ENCODE measurements at places on chromosomes 3 and 15.

DNA sequence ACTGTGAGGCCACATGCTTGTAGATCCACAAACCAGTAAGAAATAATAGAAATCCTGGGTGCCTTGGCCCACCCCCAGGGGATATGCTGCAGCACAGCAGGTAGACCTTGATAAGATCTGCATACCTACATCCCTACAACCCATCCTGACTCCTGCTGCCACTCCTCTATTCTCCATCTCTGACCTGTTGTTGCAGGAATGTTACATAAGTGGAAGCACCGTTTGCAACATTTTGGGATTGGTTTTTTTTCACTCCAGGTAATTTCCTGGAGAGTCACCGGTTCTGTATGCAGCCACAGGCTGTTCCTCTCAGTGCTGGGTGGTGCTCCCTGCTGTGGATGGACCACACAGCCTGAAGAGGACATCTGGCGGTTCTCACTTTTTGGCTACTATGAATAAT, 16.1 kb upstream of the CSPG5 start:
- DNase-seq: no peak

DNA sequence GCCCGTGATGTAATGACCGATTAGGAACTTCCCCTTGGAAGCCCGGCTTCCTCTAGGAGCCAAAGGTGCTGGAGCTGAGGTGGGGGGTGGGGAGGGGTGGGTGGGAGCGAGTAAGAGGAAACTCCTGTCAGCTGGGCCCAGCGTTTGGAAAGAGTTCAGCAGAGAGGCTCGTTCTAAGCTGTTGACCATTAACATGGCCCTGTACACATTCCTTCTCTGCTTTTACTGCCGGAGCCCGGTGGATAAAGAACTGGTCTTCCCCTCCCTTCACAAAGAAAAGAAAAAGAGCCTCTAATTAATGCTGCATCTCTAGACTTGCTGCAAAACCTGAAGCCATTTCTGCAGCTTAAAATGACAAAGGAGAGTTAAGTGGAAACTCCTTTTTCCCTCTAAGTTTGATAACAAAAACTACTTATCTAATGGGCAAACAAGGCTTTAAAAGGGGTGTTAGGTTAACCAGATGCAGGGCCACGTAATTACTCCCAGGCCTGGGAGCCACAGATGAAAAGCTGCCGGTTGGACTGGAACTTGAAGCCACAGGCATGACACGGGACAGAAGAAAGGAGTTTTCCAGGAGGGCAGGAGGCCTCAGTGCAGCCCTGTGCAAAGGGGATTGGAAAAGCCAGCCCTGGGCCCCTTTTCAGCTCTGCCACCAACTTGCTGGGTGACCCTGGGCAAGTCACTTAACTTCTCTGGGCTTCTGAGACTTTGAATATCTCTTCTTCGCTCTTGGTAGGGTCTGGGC, 71.3 kb downstream of the SMAD6 start:
- no peak for DNase-seq

DNA sequence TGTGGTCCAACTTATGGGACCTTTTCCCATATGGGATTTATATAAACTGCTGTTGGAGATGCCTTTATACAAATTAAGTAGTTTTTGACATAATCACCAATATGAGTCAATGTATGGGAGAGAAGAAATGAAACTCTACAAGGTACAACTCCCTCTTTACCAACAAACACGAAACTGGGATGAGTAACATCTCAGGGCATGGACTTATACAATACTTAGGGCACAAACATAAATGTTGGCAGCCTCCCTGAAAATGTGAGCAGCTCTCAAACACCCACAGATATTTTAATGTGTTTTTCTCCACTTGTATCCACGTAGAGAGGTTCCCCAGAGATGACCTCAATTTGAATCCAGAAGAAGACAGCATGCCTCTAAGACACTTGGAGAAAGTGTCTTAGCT, 161.6 kb downstream of the MAGI1 start:
- no peak for DNase-seq

- DNase-seq: no peak
Observed at GRCh38 chr3:183375337-183375736, 53.1 kb downstream of the MCF2L2 start.

- no peak for DNase-seq
Observed at GRCh38 chr15:50065279-50065678, 53.8 kb downstream of the ATP8B4 start.

GRCh38 chr15:90686435-90687218, 30.5 kb upstream of the BLM start:
- no peak for DNase-seq

DNA sequence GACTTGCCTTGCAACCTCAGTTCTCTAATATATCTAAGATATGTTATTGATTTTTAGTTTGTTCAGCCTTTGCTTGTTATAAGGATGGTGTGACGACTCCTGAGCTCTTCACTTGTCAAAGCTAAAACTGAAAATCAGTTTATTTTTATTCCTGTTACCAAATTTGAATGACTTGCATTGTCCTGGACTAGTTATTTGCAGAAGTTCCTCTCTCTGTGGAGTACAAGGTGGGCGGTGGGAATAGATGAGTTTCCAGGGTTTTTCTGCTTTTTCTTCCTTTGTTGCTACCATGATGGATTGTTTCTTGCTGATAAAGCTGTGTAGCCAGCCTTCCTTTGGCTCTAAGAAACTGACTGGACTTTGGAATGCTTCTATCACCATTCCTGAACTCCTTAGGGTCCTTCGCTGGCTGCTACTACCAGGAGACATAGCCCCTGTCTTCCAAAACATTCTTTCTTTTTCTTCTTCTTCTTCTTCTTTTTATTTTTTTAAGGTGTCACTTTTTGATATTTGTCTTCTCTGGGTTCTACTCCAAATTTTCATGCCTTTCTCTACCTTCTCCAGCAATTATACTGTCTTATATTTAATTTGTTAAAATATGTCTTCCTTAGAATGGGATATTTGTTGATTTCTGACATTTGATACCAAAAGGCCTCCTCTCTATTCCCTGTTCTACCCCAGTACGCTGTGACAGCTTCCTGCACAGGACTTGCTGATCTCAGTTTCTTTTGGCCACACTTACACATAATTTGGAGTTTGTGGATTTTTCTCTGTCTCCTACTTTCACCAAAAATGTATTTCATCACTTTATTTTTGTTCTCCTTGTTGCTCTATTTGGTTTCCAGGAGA, 145.1 kb upstream of the THRB start:
- no peak for DNase-seq

DNA sequence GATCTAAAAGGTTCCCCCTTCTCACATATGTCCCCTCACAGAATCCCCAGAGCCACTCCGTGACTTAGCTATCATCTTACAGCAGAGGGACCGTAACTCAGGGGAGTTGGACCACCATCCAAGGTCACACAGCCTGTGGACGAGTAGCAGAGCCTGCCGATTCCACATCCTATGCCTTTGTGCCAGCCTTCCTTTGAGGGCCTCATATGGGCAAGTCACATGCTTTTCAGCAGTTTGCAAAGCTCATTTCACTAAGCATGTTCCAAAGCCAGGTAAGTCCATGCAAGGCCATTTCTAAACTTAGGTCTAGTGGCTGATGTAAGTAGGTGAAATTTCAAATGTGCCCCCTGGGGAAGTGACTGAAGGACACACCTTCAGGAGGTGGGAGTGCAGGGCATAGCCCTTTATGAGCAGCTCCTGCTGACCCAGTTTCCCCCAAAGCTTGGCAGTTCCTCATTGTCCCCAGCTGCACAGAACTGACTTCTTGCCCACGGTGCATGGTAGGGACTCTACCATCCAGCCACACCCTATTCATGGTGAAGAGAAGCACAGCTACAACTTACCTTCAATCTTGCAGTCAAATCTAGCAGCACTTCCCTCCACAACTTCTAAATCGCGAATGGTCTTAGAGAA, 33.3 kb upstream of the HACD2 start:
- DNase-seq: no peak

- DNase-seq: no peak
Observed at GRCh38 chr3:50450209-50450921, 53.1 kb downstream of the CACNA2D2 start.
